ENCODE measurements at places on chromosomes 2 and 18.

GRCh38 chr2:102251042-102251848, 60.1 kb upstream of the IL1RL1 start:
- DNase-seq = no peak

DNA sequence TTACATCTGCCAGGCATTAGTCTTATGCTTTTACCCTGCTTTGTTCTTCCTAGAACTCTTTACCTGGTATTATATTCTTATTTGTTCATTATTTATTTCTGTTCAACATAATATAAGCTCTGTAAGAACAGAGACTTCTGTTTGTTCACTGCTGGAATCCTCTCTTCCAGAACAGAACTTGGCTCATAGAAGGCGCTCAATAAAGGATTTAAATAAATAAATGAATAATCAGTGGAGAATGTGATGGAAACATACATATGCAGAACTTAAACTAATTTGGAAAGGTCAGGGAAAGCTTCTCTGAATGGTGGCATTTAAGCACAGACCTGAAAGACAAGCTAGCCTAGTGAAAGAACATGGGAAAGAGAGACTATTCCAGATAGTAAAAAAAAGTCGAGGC, 24.3 kb downstream of the NCKAP1 start:
- DNase-seq = no peak

DNA sequence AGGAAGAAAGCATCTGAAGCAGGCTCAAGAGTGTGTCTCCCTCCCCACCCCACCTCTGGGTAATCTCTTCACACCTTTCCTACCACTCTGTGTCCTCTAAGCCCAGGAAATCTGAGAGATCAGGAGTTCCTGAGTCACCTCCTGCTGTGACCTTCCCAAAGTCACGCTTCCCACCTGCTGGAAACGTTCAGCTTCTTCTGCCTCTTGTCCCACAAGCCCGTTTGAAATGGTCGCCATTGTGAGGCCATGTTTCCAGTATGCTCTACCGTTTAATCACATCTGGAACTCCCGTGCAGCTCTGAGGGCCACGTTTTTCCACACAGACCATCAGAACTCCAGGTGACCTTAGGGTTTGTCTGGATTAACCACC, 25.9 kb downstream of the GREB1 start:
- DNase-seq = no peak

- no peak for DNase-seq
These were observed 96.5 kb downstream of the PTPRM start for GRCh38 chr18:7663366-7664312.

GRCh38 chr2:16282511-16282910, 342.2 kb downstream of the MYCN start:
- DNase-seq = no peak

DNA sequence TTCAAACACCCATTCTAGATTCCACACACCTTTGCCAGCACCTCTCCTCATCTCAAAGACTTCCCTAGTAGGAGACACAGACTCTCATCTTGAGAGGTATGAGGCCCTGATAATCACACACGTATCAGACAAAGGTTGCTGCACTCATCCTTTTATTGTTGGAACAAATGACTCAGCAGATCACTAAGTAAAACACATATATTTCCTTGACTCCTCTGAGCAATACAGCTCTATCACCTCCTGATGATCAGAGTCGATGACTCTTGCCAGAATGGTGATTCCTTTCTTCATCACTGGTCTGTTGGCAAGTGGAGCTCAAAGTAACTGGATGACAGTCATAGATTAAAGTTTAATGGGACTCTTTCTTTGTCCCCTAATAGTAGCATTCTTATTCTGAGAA, 1049.2 kb upstream of the ZEB2 start:
- DNase-seq = no peak

DNA sequence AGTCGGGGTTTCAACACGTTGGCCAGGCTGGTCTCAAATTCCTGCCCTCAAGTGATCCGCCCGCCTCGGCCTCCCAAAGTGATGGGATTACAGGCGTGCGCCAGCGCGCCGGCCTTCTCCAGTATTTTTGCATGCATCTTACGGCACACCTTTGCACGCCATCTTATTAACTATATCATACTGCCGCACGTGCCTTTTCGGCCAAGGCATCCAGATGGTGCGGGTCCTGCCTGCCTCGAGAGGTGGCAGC, 765 bp upstream of the ING5 start:
- DNase-seq = no peak

DNA sequence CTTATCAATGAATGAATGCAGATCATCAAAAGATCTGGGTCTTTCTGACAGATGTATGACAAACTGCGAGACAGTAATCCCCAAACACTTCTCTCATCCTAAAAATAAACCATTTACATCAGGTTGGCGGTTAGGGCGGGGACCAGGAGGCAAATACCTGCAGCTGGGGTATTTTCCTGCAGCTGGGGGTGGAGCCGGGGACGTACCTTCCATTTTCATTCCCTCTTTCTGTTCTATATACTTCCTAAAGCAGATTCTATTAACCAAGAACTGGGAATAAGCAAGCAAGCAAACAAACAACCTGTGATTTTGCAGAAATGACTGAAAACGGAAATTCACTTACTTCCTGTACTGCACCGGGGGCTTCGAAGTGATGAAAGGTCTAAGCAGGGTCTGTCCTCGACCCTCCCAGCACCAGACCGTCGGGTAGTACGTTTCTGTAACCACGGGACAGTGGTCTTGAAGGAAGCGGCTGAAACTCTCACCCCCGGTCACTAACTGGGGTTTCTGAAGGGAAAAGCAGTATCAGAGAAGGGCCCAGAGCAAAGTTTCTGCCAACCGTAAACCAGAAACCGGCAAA, 1.2 kb downstream of the ABHD3 start:
- DNase-seq = no peak

DNA sequence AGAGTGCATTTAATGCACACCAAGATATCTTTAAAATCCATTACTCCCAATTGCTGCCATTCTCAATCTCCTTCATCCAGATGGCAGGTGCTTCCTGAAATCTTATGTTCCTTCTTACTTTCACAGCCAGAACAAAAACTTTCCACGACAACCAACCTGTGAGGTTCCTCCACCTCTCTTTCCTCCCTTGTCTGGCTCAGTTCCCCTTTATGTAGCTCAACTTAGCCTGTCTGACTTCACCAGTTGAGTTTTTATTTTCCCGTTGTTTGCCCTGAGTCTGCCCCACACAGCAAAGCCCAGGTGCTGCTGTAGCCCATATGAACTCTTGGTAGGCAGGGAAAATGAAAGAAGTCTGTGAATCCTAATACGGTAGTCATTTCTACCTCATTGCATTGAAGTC, 112.5 kb downstream of the MREG start:
- DNase-seq = no peak

GRCh38 chr2:32820088-32820487, 126.7 kb upstream of the LTBP1 start:
- DNase-seq = no peak

DNA sequence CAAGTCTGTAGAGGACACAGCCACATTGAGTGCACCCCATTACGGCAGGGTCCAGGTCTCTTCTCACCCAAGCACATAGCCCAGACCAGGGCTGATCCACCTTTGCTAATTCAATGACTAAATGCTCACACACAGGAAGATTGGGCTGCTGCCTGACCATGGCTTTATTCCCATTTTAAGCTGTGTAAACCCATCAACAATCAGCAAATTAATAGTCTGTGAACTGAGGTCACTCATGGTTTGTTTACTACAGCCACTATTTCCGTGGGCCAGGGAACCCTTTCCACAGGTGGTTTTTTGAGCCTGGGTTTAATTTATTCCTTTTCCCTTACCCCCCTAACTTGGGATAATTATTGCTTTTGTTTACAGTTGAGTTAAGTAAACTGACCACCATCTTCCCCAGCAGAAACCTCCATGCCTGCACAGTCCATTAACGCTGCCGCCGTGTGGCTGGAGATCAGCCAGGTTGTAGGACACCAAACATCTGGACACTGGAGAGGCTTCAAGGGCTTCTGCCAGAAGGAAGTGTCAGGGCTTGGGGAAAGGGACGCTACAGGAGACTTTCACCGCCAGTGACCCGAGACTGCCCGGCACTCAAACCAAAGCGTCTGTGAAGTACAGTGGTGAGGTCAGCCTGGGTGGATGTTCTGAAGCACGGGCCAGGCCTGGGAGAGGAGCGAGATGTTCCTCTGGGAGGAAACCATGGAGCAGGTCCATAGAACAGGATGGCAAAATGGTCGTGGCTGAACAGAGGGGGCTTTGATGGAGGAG, 282.9 kb downstream of the DYSF start:
- no peak for DNase-seq

GRCh38 chr2:222892761-222893160, 31.9 kb downstream of the ACSL3 start:
- DNase-seq = no peak

DNA sequence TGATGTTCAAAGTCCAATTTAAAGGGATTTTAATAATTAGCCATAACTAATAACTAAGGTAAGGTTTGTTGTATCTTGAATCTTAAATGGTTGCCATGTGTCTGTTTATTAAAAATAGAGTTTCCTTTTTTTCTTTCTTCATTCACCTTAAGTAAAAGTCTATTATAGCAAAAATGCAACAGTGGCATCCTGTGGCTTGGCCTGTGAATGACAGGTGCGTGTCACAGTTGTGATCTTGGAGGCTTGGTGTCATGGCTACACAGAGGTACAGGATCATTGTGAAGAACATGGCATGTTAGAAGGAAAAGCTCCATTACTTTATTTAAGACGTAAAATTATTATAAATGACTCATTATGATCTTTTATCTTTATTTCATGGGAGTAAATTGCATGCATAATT, 246.1 kb downstream of the BCL2 start:
- no peak for DNase-seq

DNA sequence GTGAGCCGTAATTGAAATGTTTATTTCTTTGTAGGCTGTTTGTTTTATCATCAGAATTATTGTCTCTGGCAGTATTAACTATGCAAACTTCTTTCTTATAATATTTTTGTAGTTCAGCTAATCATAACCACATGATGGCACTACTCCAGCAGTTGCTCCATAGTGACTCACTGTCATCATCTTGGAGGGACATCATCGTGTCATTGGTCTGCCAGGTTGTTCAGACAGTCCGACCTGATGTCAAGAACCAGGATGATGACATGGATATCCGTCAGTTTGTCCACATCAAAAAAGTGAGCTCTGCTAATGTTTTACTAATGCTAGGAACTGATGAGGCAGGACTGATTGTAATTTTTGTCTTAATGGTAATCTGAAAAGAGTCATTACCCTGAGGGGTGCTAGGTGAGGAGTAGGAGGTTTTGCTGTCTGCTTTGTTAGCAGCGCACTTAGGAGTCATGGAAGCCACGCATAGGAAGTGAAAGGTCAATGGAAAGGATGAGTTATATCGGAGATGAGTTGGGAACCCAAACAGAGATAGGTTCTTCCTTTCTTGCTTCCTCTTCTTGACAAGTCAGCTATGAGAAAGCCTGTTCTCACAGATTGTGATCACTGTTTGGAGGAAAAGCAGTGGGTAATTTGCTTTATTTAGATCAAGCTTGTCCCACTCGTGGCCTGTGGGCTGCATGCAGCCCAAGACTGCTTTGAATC, 49.2 kb downstream of the PIKFYVE start:
- no peak for DNase-seq

DNA sequence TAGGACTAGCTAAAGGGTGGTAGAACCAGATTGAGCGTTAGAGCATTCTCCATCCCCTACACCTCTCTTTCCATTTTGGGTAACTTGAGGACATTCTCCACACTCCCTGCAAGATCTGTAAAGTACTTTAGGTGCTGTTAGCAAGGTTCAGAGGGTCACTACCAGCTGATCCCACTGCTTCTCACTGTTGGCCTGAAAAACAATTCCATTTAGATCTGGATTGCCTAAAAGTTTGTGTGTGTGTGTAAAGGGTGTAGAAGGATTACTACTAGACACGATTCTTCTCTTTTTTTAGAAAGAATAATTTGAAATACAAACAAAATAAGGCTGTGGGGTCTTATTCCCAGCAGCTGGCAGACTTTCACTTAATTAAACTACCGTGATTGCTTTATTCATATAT, 95.1 kb upstream of the TMEM178A start:
- DNase-seq = no peak

DNA sequence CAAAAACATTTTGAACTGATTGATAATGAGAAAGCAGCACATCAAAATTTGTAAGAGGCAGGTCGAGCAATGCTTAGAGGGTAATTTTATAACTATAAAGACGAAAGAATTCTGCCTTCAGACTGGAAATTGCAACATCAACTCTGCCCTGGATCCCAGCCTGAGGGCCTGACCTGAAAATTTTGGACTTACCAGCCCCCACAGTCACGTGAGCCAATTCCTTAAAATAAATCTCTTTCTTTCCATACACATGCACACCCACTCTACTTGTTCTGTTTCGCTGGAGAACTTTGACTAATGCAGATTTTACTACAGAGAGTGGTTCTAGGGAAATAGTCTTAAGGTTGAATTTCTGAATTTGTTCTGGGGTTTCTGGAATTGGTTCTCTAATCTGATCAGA, 14.6 kb upstream of the ACOXL start:
- DNase-seq = no peak

GRCh38 chr2:157508676-157509075, 64.8 kb upstream of the CYTIP start:
- no peak for DNase-seq

GRCh38 chr2:33304032-33304864, 172.2 kb upstream of the RASGRP3 start:
- DNase-seq = peak; percentile 42

- DNase-seq = no peak
These were observed 318.3 kb upstream of the KLHL29 start for GRCh38 chr2:23066686-23067085.

DNA sequence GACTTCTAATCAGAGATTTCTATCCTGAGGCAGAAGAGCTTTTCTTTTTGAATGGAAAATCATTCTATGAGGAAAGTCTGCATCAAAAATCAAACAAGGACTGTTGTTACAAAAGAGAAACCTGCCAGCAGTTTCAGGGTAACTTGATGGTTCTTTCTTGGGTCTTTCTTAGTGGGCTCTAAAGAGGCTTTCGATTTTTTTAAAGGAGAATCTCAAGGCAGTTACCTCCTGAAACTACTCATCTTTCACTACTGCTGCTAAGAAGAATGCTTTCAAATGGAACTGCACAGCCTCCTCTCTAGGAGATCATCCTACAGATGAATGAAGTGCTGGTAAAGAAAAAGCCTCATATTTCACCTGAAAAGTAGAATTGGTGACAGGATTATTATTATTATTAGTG, 272.3 kb downstream of the ERBB4 start:
- no peak for DNase-seq

- DNase-seq = no peak
These were observed 77.2 kb downstream of the EIPR1 start for GRCh38 chr2:3300224-3300995.

DNA sequence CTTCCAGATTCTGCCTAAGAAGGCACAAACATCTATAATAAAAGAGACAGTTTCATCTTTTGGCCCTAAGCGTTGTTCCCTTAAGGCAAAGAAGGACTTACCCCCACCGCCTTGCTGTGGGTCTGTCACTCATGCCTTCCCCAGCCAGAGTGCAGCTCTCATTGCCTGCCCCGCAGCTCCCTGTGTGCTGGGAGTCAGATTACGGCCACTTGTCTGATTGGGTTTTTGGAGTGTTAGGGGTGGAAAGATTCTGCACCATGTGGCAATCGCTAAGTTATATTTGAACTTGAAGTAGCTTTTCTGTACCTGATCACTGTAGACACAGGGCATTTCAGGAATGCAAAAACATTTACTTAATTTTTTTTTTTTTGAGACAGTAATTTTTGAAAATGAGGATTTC, at the start of gene AQP4:
Gene AQP4 (minus strand): TSS at position 151 of the 400 bp plus-strand sequence. CDS start 18 bp downstream, at position 133.
- DNase-seq = no peak
